Stimulated activated naive B cell treated with anti-CD40 and anti-IgM and Interleukin-4, amounts not matched to agents 10 μg/mL and 1 μg/mL and 100 μg/mL, for 72 hours (primary cell): ENCODE measurements at places on chromosomes 16 and 17.

GRCh38 chr17:689556-690275 is 24.9 kb downstream of the VPS53 start:
- DNase-seq: no peak
- no peak overlapping the region for H3K4me3 ChIP-seq
- H3K27ac ChIP-seq: no peak overlapping the region
- peaks cover 52% of the 10 kb centered on the region for H3K36me3 ChIP-seq
- H3K27me3 ChIP-seq: no peaks in the 10 kb centered on the region

DNA sequence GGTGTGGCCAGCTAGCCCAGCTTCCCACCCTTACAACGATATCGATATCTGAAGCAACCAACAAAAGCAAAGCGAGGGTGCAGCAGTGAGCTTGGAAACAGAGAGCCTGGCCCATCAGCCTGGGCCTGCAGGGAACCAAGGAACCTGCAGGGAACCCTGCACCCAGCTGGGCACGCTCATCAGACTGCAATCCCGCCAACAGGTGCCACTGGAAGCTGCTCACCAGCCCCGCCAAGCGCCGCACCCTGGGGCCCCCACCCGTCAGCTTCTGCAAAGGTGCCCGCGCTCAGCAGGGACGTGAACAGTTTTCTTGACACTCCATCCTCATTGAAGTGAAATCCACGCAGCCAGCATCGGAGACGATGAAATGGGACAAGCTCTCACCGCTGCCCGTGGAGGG is 250.7 kb downstream of the RBFOX3 start:
- H3K27ac ChIP-seq: no peak overlapping the region
- no peaks in the 10 kb centered on the region for H3K36me3 ChIP-seq
- peaks cover 41% of the 10 kb centered on the region for H3K27me3 ChIP-seq
- H3K4me1 ChIP-seq: no peaks in the 10 kb centered on the region
- H3K4me3 ChIP-seq: no peak overlapping the region

DNA sequence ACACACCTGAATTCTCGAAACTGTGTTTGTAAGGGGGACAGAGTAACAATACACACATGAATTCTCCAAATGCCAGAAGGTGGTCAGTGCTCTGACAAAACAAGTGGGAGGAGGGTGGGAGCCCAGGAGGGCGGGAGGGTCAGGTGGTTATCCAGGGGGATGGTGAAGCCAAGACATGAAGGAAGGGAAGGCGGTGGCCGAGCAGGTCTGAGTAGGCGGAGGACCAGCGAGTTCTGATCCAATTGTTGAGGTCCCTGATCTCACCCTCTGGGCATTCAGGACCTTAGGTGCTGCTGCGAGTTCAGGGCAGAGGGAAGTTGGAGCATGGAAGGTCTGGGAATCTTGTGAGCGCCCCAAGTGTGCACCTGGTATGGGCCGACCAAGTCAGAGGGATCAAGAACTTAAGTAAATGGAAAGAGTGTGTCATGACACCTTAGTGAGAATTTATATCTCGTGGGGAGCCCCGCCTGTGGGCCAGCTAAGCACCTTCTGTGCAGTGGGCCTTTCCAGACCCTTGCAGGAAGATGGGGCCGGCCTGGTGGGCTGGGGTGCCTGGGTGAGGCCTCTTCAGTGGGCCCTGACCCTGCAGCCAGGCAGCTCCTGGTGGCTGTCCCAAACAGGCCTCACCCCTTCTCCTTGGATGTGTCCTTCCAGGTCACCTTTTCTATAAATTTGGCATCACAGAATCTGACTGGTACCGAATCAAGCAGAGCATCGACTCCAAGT is 86.1 kb downstream of the NPIPB11 start:
- no peak overlapping the region for H3K4me3 ChIP-seq
- no peak for DNase-seq
- H3K27ac ChIP-seq: no peak overlapping the region
- peaks cover 13% of the 10 kb centered on the region for H3K4me1 ChIP-seq
- H3K36me3 ChIP-seq: peaks cover 3% of the 10 kb centered on the region

- peak within 1 kb of the TSS; percentile 70 for H3K4me3 ChIP-seq
- peaks cover 16% of the 10 kb centered on the region for H3K4me1 ChIP-seq
- H3K36me3 ChIP-seq: no peaks in the 10 kb centered on the region
- H3K27me3 ChIP-seq: peaks cover 73% of the 10 kb centered on the region
Observed at GRCh38 chr17:80475910-80476876, at the start of gene NPTX1. Gene NPTX1 (minus strand): TSS chr17:80476607. CDS start chr17:80476446, 161 bp downstream.

DNA sequence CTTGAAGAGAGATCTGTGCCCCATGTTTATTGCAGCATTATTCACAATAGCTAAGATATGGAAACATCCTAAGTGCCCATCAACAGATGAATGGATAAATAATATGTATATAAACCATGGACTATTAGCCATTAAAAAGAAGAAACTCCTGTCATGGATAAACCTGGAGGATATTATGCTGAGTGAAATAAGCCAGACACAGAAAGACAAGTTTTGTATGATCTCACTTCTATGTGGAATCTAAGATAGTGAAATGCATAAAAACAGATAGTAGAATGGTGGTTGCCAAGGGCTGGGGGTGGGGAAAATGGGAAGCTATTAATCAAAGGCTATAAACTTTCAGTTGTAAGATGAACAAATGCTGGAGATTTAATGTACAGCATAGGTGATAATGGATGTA is 19.9 kb upstream of the HEATR6 start:
- no peak overlapping the region for H3K4me3 ChIP-seq
- no peaks in the 10 kb centered on the region for H3K27me3 ChIP-seq
- H3K4me1 ChIP-seq: peaks cover 40% of the 10 kb centered on the region
- peaks cover 4% of the 10 kb centered on the region for H3K36me3 ChIP-seq

- peaks cover 10% of the 10 kb centered on the region for H3K4me1 ChIP-seq
- H3K4me3 ChIP-seq: no peak overlapping the region
- no peak overlapping the region for H3K27ac ChIP-seq
- H3K36me3 ChIP-seq: peaks cover 32% of the 10 kb centered on the region
- no peak for DNase-seq
Observed at GRCh38 chr16:11546608-11547061, 40.1 kb downstream of the LITAF start.

GRCh38 chr17:44862278-44862914 is 14.7 kb downstream of the HIGD1B start:
- H3K36me3 ChIP-seq: peaks cover 50% of the 10 kb centered on the region
- no peak overlapping the region for H3K27ac ChIP-seq
- peaks cover 2% of the 10 kb centered on the region for H3K4me1 ChIP-seq
- no peaks in the 10 kb centered on the region for H3K27me3 ChIP-seq
